ENCODE measurements at places on chromosomes 1 and 21.

- DNase-seq, result no peak
Observed at GRCh38 chr1:12435639-12436344, 182.2 kb downstream of the DHRS3 start.

DNA sequence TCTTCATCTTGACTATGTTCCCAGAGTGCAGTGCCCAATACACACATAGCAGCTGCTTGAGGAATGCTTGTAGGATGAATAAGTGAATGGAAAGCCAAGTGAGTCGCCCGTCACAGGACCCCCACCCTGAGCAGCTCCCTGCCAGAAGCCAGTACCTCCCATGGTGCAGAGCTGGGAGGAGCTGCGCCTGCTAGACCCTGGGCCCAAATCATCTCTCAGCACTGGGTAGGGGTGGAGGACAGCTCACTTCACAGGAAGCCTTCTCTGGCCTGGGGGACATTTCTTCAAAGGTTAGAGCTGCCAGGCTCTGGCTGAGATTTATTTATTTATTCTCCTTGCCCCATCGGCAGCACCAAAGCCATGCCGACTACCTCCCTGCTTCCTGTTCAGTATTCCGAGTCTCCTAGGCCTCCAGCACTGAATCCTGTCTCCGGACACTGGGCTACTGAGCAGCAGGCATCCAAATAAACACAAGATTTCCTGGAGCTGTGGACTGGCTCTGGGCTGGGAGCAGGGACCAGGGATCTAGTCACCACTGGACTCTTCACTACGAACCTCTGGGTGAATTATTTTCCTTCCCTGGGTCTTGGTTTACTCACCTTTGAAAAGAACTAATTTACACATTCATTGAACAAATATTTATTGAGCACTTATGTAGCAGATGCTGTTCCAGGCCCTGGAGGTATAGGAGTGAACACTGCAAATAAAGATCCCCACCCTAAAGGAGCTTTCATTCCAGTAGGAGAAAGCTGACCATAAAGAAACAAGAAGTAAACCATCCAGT lies 187.7 kb downstream of the TRABD2B start:
- peak; percentile 20 for DNase-seq

DNA sequence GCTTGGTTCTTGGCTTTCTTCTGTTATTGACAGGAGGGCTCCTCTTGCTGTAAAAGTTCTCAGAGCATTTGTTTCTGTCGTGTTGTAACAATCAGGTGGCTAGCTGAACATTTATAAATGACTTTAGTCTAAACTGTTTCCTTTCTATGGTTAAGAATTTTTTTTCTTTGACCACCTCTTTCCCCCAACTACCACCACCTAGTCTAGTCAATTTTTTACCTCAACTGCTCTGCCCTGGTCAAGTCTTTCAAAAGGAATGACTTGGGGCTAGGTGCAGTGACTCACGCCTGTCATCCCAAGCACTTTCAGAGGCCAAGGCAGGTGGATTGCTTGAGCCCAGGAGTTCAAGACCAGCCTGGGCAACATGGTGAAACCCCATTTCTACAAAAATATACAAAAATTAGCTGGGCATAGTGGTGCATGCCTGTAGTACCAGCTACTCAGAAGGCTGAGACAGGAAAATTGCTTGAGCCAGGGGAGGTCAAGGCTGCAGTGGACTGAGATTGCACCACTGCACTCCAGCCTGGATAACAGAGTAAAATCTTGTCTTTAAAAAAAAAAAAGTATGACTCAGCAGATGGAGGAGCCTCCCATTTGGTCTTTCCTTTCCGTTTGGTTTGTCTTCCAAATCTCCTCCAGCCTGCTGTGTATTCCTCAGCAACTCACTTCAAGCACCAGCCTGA lies 40.7 kb downstream of the MAP3K21 start:
- DNase-seq, result no peak

DNA sequence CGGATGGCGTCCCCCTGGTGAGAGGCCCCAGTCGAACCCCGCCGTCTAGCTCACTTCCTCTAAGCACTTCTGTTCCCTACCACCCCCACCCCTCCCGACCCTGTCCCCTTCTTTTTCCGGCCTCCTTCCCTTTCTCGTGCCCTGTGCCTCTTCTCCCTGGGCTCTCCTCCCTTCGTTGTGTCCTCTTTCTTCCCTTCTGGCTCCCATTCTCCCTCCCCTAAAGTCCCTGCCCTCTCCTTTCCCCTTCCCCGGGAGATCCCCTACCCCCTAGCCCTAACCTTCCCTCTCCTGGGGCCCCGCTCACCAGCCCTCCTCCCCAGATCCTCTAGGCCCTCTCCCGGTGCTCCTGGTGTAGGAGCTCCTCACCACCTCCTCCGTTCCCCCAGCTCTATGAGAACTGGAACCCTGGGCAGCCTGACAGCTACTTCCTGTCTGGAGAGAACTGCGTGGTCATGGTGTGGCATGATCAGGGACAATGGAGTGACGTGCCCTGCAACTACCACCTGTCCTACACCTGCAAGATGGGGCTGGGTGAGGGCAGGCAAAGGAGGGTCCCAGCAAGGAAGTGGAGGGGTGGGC lies 15.9 kb downstream of the BCAN start:
- peak; percentile 62 for DNase-seq

Data from SHP77 treated with DMSO at 0.1 percent for 48 hours (cell line).